ENCODE measurements at places on chromosomes 11 and 22.
A peak's percentile ranks its signal among the peaks of the same experiment; 100 is the strongest.

- DNase-seq: peak; percentile 90
Observed at GRCh38 chr11:61918938-61919704, 1.8 kb upstream of the RAB3IL1 start.

GRCh38 chr22:42664976-42665831 is 16.0 kb upstream of the CYB5R3 start:
- no peak for DNase-seq

- no peak for DNase-seq
Observed at GRCh38 chr11:59776210-59777066, 21.3 kb downstream of the STX3 start.

- DNase-seq: no peak
Observed at GRCh38 chr11:126444072-126444471, 88.6 kb downstream of the ST3GAL4 start.

DNA sequence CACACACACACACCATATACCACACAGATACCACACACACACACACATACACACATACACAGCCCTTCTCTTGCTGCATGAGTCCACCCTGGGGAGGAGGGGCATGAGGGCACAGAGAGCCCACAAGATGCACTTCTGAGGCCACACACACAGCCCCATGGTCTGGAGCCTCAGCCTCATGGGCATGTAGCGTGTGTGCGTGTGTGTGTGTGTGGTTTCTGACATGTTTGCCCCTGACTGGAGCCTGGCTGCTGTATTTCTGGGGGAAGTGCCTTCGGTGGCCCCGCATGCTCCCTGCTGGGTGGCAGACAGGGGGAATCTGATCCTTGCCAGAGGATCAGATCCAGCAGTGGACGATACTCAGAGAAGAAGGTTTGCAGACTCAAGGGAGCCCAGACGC is 97.0 kb upstream of the PRR5 start:
- no peak for DNase-seq

DNA sequence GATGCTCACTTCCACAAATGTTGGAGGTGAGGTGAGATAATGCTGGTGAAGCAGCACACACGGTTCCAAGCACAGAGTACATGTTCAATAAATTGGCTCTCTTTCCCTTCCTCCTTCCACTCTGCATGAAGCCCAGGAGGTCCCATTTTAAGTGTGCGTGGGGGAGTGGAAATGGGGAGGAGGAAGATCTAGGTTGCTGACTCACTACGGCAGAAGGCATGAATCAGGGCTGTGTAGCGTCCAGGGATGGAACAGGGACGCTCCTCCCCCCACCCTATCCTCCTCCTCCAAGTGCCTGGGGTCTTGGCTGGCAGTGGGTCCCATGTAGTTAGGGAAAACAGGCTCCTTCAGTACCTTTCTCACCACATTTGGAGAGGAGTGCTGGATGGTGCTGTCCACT is 44.2 kb downstream of the TRIM66 start:
- no peak for DNase-seq

GRCh38 chr11:128946648-128947047 is 4.0 kb upstream of the TP53AIP1 start:
- DNase-seq: no peak

DNA sequence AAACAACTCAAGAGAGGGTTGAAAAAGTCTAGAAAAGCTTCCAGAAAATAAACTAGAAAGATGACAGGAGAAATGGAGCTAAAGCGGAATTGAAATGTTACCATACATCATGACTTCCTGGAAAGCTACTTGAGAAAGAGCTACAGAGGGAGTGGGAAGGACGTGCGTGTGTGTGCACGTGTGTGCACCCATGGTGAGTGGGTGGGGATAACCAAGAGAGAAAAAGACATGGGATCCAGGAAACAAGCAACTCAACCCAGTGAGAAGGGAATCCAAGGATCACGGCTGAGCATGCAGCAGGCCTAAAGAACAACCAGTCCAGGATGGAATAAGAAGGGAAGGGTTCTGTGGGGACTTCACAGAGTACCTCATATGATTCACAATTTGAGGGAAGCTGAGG is 21.6 kb downstream of the APOL1 start:
- DNase-seq: no peak

- DNase-seq: no peak
Observed at GRCh38 chr11:34213366-34213765, 107.9 kb downstream of the NAT10 start.

- no peak for DNase-seq
Observed at GRCh38 chr11:73218830-73219215, 742 bp downstream of the P2RY2 start.

- DNase-seq: no peak
Observed at GRCh38 chr11:79296141-79296540, 144.7 kb downstream of the TENM4 start.

- DNase-seq: no peak
Observed at GRCh38 chr11:112453601-112454577, 193.2 kb upstream of the PLET1 start.

GRCh38 chr11:107017433-107018218 is 650 bp downstream of the GUCY1A2 start:
- peak; percentile 87 for DNase-seq

GRCh38 chr11:1305063-1305495 is 4.4 kb downstream of the TOLLIP start:
- peak; percentile 63 for DNase-seq

DNA sequence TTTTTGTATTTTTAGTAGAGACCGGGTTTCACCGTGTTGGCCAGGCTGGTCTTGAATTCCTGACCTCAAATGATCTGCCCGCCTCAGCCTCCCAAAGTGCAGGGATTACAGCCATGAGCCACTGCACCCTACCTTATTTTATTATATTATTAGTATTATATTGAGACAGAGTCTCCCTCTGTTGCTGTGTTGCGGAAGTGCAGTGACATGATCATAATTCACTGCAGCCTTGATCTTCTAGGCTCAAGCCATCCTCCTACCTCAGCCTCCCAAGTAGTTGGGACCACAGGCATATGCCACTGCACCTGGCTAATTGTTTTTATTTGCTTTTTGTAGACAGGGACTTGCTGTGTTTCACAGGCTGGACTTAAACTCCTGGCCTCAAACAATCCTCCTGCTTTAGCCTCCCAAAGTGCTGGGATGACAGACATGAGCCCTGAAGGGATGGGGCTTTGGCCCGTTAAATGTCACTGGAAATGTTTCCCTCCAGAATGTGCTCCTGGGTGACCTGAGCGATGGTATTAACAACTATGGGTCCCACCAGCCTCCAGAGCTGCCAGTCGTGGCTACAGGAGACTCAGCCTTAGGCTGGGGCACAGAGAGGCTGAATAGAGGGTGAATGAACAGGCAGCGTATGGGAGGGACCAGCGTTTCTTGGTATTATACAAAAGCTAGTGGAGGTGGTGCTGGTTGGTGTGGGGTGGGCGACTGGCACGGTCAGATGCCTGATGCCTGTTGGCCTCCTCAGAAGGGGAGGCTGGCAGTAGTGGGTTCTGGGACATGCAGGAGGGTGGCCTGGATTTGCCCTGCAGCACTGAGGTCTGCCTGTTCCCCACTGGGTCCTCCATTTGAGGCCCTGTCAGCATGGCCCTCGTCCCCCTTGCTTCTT is 7.3 kb downstream of the TANGO2 start:
- DNase-seq: no peak

DNA sequence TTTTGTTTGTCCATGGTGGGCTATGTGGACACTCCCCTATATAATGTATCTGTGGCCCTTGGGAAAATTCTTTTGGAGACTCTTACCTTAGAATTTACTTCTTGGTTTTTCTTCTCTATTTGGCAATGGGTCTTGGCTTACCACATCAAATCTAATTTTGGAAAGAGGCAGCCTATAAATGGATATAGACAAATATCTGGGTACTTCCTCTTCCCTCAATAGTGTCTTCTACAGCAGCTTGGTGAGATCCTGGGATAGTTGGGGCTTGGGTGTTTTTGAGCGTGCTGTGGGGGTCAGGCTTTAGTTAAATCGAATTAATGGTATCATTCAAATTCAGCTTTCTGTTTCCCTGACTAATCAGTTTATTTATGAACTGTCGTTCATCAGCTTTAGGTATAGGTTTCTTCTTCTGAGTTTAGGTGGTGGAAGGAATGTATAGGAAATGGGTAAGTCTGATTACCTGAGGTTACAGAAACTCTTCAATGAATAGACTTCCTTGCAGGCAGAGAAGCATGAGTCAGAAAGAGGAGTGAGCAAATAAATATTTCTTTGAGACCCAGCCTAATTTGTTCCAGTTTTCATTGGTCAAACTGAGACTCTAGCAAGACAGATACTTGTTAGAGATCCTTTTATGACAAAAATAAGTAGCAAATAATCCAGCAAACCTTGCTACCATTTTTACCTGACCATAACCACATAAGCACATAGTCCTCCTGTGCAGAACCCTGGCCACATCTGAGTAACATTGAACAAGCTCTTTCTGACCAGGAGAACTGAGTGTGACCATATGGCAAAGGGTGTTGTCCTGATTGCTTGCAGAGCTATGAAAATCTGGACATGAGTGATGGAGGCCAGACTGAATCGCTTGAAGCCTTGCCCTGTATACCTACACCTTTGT is 68.6 kb upstream of the SORL1-AS1 start:
- DNase-seq: no peak

DNA sequence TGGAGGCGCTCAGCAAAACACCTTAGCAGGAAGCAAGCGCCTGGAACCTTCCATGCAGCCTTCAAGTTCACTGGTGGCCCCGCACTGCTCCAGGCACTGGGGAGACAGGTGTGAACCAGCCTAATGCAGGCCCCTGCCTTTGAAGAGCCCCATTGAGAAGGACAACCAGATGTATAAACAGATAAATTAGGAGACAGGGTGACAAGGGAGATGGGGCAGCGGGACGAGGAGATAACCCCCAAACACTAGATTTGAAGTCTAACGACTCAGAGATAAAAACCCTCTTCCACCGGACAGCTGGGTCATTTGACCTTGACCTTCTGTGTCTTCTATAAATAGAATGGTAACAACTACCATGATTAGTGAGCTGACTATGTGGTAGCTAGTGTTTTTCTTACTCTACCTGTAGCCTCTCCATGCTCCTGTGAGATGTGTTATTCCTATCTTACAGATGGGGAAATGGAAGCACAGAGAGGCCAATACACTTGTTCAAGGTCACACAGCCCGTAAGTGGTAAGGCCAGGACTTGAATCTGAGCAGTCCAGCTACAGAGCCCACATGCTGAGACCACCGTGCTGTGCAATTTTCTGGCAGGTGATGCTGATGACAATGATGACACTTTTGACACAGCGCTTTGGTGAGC is 2.0 kb upstream of the PDGFB start:
- DNase-seq: no peak

DNA sequence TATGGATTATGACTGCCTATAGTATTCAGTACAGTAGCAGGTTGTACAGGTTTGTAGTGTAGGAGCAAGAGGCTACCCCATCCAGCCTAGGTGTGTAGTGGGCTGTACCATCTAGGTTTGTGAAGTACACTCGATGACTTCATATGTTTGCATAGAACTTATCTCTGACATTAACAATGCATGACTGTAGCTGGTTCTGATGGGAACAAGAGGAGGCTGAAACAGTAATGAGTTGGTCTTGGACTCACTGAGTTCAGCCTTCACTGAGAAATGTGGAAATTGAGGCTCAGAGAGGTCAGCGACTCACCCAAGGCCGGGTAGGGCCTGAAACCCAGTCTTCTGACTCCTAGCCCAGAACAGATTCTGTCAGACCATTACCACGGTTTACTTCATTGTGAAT is 13.0 kb downstream of the MYO7A start:
- no peak for DNase-seq

- DNase-seq: no peak
Observed at GRCh38 chr11:28963187-28963586, 855.0 kb downstream of the METTL15 start.

Data from lower leg skin (tissue), 4 donors.